SK-N-DZ (cell line): ENCODE measurements at places on chromosomes 12 and 14.

GRCh38 chr14:65431951-65432350 lies 19.4 kb downstream of the FUT8 start:
- DNase-seq = no peak

DNA sequence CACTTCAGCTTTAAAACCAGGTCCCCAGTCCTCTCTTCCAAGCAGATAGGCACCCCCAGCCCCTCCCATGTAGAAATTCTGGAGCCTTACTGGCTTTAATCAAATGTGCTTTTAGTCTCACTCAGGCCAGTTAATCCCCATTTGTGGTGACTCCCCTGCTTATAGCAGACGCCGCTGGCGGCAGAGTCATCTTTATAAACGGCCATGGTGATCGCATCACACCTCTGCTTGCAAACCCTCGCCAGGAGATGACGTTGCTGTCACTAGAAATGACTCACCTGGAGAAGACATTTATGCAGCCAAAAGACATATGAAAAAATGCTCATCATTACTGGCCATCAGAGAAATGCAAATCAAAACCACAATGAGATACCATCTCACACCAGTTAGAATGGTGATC lies 369.3 kb downstream of the VRK1 start:
- no peak for DNase-seq

GRCh38 chr14:22554498-22555383 lies 34.3 kb downstream of the DAD1 start:
- DNase-seq = no peak

DNA sequence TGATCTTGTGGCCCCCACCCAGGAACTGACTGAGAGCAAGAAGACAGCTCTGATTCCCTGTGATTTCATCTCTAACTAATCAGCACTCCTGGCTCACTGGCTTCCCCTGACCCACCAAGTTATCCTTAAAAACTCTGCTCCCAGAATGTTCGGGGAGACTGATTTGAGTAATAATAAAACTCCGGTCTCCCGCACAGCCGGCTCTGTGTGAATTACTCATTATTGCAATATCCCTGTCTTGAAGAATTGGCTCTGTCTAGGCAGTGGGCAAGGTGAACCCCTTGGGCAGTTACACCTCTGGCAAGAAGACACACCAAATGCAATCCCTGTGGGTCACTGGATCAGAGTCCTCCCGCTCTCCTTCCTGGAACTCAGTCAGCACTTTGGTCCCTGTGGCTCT lies 21.3 kb downstream of the SLC7A7 start:
- no peak for DNase-seq

DNA sequence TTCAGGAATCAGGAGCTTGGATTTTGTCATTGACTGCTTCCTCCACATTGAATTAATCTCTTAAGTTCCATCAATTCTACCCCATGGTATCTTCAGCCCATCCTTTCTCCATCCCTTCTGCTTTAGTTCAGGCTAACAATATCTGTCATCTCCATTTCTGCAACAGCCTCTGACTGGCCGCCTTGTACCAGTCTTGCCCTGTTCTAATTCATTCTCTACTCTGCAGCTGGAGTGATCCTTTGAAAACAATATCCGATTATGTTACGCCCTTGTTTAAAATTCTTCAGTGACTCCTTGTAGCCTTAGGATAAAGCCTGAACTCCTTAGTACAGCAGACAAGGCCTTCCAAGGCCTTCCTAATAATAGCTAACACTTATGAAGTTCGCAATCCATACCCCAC lies 170.2 kb downstream of the ETV6 start:
- DNase-seq = peak; percentile 24

DNA sequence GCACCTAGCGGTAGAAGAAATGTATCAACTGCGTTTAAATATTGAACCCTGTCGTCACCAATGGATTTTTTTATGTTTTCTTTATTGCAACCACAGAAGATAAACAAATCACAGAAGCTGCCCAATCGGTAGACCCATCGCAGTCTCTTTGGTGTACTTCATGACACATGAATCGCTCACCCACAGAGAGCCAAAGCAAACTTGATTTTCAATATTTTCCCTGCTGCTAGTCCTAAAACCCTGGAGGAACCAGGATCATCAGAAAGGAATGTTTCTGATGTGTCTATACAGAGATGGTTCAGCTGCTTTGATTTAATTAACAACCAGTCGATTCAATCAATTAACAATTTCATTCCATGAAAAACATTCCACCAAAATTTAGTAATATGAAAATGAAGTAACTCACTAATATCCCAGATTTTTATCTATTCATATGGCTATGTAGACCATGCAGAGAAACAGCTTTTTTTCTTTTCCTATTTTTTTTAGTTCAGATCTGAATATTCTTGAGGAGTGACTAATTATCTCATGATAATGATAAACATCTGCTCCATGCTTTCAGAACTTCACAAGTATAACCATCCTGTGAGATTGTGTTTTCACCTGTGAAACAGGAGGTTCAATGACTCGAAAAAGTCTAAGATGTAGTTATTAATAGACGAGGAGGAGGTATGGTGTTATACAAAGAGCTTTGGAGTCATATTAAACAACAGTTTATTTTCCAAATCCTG lies 46.1 kb downstream of the DIO2 start:
- DNase-seq = no peak

DNA sequence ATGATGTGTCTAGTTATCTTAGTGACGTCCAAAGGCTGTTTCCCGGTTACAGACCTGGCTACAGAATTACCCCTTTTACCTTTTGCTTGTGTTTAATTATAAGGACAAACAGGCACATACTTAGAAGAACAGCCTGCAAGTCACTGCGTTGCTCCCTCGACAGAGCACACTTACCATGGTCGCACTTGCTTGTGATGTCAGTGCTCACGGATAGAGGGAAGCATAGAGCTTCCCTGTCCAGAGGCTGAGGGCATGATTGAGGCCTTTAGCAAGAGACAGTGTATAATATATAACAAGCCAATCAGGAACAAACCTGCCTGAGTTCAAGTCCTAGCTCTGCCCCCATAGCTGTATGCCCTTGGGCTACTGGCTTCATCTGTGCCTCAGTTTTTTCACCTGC lies 73.2 kb upstream of the SCN8A start:
- no peak for DNase-seq
